ENCODE measurements at places on chromosomes 1 and 21. TPM values are rescaled to one million over a fixed set of nuclear protein-coding genes. Genes with fewer than 3 reads are reported as not detected.

SLC35A3 gene
- total RNA-seq: 7.7 TPM

RPE65 gene
- not detected for total RNA-seq

CFHR4 gene
- total RNA-seq: not detected

KRTAP10-12 gene
- total RNA-seq: not detected

DNA sequence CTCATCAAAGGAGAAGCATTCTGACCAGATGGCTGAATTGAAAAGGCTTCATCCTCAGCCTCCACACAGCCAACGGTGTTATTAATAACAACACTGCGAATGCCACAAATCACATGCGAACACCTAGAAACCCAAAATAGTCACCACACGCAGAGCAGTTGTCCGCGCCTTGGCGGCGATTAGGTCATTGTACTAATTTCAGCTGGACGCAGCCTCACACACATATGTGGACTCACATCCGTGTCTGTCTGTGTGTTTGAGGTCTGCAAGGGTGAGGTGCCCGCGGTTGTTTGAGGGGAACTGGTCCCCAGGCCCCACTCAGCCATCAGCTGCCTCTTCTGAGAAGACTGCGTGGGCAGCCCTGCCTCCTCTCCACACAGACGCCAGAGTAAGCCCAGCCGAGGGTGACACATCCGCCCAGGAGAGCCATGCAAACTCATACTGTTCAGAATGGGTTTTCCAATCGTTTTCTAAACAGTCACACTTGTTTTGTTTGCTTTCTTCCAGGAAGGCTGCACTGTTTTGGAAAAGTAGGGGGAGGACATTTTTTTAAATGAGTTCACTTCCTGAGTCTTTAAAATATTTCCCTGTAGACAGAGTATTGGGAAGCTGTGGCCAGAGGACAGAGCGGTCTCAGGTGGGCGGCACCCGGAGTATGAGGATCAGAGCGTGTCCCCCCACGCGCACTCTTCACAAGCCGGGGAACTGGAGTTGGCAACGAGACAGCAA lies 53.4 kb downstream of the TOMM20 start:
- DNase-seq: no peak

DNA sequence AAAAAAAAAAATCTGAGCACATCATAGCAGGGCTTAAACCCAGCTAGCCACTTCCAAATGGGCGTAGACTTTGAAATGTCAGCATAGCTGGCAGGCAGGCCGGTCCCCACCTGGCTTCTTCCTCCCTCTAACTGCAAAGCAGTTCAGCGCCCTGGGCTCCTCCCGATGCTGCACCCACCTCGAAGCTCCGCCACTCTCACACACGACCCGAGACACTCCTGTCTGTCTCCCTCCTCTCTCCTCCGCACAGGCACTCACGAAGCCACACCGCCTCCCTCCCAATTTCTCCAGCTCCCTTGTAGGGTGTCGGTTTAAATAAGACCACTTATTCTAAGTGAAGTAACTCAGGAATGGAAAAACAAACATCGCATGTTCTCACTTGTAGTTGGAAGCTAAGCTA lies 301.3 kb downstream of the NPHP4 start:
- no peak for DNase-seq

DNA sequence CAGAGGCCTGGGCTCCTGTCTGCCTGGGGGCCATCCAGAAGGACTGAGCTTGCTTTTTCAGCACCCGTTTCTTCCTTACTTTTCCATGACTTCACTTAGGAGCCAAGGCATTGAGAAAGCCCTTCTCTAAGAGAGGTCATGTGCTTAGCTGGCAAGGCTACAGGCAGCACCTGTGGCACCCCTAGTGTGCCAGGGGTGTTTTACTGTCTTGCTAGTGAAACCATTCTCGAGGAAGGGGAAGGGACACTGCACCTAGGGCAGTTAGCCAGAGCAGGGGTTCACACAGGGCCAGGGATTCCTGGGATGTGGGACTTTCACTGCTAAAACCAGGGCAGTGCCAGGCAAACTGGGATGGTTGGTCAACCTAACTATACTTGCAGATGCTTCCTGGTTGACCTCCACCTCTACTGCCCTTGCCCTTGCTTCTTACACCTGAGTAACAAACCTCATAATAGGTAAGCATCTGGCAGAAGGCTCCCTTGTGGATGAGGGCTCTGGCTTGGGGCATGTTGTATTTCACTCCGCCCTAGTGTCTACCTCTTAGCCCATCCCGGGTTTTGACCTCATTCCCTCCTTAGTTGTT lies 69.2 kb downstream of the NOS1AP start:
- no peak for DNase-seq

DNA sequence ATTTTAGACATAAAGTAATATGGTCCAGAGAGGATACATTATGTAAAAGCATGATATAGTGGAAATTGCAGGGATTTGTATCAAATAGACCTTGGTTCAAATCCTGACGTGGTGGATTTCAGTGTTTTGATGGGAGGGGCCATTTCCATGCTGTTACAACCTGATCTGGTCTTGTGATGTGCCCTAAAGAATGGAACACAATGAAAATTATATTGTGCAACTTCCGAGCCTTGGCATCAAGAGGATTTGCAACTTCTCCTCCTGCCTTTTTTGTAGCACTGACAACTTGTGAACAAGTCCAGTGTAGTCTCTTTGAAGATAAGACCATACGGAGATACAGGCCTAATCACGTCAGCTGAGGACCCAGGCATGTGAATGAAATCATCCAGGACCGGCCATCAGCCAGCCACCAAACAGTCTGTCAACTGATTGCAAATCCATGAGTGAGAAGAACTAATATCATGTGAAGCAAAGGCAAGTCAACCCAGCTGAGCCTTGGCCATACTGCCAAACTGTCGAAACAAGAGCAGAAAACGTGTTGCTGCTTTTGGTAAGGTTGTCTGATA lies 412.1 kb downstream of the DPYD start:
- no peak for DNase-seq

- no peak for DNase-seq
These were observed 8.9 kb downstream of the LMO4 start for GRCh38 chr1:87337606-87338005.

DNA sequence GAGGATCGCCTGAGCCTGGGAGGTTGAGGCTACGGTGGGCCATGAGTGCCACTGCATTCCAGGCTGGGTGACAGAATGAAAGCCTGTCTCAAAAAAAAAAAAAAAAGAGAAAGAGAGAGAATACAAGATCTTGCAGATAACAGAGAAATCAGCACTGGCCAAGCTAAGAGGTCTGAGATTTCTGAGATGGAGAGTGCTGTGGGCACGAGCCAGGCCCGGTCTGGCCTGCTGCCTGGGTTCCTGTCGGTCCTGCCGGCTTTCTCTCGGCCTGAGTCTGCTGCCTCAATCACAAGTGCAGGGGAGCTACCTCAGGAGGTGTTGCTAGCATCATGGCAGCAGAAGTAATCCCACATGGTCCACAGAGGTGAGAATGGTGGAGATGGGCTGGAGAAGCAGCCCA lies 19.0 kb downstream of the ADORA1 start:
- no peak for DNase-seq

- DNase-seq: no peak
These were observed 60.9 kb downstream of the PRDM2 start for GRCh38 chr1:13760921-13761320.

DNA sequence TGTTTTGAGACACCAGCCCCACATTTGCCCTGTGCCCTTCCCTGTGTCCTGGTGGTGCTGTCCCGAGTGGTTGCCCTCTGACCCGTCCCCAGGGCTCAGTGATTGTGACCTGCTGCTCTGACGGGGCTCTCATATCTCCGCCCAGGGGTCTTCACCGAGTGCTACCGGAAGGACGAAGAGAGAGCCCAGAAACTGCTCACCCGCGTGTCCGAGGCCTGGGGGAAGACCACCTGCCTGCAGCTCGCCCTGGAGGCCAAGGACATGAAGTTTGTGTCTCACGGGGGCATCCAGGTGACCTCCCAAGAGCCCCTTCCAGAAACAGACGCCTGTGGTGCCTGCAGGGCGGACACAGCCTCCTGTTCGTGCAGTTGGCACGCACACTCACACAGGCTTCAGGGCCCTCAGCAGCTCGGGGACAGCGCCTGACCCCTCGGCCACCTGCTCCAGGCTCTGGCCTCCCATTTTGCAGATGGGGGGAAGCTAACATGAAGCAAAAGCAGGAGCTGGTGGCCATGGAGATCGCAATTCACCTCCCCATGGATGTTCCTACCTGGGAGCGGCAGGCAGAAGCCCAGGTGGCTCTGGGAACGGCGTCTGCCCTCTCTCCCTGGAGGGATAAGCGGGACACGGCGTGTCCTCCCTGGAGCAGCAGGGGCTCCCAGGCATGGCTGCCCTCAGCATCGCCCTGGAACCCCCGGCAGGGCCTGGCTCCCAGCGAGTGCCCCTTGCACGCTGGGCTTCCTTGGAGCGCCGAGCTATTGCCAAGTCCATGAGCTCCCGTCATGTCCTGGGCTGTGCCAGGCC lies 45.9 kb downstream of the TRPM2 start:
- no peak for DNase-seq

DNA sequence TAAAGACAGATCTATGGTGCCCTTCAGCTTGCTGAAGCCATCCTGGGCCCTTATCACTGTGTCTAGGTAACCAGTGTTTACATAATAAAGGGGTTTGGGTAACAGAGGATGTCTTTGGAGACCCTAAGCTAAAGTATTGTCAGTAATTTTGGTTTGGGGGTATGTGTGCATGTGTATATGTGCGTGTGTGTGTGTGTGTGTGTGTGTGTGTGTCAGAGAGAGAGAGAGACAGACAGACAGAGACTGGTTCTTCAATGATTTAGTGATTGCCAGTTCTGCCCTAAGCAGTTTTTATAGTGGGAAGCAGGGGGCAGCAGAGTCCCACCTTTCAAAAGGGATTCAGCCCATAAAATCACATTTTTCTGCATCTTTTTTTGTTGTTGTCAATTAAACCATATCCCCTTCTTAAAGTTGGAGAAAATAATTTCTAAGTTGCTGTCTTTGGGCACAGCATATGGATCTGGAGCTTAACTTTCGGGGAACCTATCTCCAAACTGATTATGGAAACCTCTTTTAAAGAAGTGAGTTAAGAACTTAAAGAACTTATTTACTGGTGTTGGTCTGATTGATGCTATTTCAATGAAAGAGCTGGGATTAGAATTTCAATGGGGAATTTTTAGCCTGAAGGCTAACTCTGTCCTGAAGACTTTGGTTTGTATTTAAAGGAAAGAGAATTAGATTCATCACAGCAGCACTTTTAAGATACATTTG lies 51.1 kb downstream of the ZNF326 start:
- peak; percentile 54 for DNase-seq

- no peak for DNase-seq
These were observed 6.1 kb downstream of the EFNA4 start for GRCh38 chr1:155069551-155070157.

DNA sequence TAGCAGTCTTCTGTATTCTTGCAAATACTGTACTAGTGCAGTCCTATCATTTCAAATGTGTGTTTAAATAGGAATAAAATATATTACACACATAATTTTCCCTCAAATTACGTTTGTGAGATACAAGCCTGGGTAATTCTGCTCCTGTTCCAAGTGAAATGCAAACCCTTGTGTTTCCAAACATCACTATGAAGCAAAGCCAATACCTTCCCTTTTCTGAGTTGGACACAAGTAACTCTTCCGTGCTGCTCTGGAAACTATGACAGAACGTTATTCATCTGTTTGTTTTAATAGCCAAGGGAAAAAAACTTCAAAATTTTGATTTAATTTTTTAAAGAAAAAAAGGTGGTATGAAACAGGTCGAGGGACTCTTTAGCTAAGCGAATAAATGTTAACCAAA lies 73.7 kb upstream of the UBE2U start:
- DNase-seq: no peak

DNA sequence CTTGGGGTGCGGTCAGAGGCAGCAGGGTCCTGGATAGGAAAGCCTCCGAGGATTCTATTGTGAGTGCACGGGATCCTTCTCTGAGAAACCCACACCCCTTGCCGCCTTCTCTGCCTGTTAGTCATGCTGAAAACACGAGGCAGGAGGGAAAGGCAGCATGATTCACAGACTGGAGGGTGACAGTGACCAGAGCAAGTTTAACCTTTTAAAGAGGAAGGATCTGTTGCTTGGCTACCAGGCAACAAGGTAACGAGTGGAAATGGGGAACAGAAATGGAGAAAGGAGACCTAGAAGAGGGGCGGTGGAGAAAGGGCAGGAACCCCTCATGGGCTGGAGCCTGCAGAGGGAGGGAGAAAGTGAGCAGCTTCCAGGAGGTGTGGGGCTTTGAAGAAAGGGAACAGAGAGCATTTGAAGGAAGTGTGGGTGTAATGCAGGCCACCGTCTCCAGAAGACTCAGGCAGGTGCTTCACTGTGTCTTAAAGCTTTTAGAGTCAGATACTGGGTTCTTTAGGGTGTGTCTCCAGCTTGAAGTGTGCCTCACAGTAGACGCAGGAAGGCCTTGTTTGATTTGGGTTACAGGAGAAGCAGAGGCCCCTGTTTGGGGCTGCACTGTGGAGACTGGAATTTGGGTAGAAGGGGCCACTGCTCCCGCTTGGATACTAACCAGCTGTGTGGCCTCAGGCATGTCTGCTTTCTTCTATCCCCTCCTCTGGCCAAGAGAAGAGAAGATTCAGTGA lies 19.1 kb downstream of the OPTC start:
- no peak for DNase-seq

DNA sequence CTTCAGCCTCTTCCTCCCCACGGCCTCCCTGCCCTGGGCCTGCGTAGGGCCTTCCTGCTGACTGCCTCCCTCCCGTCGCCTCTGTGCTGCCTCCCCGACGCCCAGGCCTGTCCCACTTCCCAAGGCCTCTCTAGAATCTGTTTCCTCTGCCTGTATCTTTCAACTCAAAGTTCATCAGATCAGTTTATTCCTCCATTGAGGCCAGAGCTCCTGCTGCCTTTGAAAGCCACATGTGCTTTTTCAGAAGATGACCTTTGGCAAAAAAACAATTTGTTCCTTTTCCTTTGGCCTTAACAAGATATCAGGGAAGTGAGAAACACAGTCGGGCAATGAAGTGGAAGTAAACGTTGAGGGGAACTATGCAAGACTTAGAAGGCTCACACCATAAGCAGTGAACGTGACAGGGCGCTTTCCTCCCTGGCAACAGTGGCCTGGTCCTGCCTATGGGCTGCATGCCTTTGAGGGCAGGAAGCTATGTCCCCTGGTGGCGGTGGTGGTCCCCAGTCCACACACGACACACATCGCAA lies 85.9 kb downstream of the PSMG1 start:
- no peak for DNase-seq

GRCh38 chr1:168441745-168442144 lies 102.1 kb downstream of the XCL2 start:
- no peak for DNase-seq

GRCh38 chr1:84834419-84835064 lies 58.5 kb downstream of the LPAR3 start:
- DNase-seq: no peak

DNA sequence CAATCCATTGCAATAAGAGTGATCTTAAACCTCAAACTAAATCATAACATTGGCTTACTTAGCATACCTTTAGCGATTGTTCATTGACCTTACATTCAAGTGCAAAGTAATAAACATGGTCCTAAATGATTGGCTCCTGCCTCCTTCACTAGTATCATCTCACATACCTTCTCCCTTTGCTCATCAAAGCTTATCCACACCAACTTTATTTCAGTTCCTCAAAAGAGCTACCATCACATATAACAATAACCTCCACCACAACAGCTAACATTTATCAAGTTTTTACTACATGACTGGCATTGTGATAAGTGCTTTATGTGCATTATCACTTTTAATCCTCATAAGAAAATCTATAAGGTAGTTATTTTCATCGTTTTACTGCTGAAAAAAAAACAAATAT lies 198.8 kb downstream of the COL24A1 start:
- DNase-seq: no peak
